ENCODE measurements at places on chromosomes 2 and 18.

GRCh38 chr18:79397830-79398761 lies 2.4 kb downstream of the NFATC1 start:
- no peak for DNase-seq

GRCh38 chr18:70520867-70521266 lies 232.0 kb downstream of the SOCS6 start:
- DNase-seq: no peak

GRCh38 chr2:76280686-76281085 lies 570.0 kb upstream of the GCFC2 start:
- no peak for DNase-seq

- DNase-seq: no peak
These were observed 1696.1 kb upstream of the LRRTM1 start for GRCh38 chr2:82000606-82001005.

DNA sequence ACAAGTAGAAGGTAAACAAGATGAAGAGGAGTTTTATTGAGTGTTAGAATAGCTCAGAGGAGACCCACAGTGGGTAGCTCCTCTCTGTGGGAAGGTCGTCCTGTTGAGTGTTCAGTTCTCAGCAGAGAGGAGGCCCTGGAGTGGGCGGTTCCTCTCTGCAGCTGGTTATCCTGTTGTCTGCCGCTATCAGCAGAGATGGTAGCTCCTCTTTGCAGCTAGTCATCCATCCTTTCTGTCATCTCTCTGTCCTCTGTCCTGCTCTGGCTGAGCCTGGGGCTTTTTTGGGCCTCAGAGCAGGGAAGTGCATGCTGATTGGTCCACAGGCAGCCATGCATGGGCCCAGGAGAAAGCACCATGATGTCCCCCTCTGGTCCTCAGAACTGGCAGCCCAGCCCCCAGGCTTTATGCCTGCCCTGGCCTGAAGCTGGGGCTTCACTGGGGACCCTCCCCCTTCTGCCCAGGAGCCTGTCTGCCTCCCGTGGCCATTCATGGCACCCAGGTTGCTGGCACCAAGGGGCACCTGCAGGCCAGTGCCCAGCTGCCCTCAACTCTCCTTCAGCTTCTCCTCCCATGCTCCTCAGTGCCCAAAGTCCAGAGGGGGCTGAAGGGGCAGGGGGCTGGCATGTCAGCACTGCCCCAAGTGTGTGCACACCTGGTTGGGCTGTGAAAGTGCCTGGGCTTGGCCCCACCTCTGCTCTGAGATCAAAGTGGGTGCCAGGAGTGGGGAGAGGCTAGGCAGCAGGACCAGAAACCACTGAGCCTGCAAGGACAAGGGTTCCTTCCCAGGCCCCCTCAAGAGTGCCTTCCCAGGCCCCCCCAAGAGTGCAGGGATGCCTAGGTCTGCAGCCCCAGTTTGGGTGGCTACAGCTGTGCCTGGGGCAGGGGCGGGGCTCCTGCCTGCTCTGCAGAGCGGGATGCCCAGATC lies 98.7 kb downstream of the TWIST2 start:
- no peak for DNase-seq

DNA sequence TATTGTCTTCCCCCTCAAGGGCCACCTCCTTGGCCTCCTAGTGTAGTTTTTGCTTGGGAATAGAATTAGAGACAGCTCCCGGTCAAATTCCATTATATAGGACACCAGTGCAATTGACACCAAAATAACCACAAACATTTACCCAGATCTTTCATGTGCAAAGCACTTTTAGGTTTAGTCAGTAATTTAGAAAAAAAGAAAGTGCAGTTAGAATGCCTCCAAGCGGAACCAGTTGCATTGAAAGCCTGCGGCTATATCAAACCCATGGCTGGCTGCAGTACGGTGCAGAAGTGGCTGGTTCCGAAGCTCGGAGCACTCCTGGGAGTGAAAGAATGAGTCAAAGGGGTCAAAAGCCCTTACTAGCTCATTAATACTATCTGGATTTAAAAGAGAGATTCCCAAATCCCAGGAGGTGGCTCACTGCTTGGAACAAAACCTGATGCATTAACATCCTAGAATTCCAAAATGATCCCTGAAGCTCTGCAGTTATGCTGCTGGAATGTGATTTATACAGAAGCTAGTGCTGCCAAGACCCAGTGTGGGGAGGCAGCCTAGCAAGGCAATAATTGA lies 432.2 kb upstream of the KLHL29 start:
- no peak for DNase-seq

- DNase-seq: no peak
These were observed 29.5 kb downstream of the METTL8 start for GRCh38 chr2:171404261-171404660.

DNA sequence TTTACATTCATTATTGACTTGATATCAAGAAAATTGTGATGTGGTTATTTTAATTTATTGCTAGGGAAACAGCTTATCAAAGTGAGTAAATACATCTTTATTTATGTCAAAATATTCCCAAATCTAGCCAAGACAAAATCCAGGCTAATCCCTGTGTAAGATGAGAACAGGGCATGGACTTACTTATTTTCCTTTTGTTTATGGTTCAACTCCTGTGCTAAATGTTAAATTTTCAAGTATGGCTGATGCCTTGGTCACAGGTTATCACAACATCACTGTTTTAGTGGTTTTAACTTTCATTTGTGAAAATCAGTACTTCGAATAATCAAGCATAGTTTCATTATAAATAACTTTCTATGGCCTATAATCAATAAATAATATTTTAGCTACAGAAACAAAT lies 657.0 kb upstream of the SYT4 start:
- DNase-seq: no peak
